ENCODE measurements at places on chromosomes 6 and 20.
A peak's percentile ranks its signal among the peaks of the same experiment; 100 is the strongest.

GRCh38 chr6:123226398-123226797, 230.4 kb downstream of the CLVS2 start:
- DNase-seq, result no peak

- no peak for DNase-seq
These were observed 166.3 kb downstream of the TBXT start for GRCh38 chr6:166001359-166001758.

GRCh38 chr20:59020938-59021551, 1.8 kb downstream of the TUBB1 start:
- DNase-seq, result no peak

GRCh38 chr6:115765966-115766365, 294.7 kb downstream of the FRK start:
- no peak for DNase-seq

DNA sequence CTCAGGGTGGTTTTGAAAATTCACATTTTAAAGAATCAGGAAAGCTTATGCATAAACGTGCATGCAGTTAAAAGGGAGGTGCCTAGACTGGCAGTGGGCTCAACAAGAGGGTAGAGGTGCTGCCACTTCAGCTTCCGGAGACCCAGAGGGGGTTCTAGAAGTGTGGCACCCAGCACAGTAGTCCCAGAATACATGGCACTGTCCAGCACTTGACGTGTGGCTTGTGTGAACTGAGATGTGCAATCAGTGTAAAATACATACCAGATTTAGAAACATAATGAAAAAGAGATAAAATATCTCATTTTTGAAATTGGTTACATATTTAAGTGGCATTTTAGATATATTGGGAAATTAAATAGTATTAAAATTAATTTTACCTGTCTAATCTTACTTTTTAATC, 89.3 kb downstream of the RIN2 start:
- DNase-seq, result no peak

DNA sequence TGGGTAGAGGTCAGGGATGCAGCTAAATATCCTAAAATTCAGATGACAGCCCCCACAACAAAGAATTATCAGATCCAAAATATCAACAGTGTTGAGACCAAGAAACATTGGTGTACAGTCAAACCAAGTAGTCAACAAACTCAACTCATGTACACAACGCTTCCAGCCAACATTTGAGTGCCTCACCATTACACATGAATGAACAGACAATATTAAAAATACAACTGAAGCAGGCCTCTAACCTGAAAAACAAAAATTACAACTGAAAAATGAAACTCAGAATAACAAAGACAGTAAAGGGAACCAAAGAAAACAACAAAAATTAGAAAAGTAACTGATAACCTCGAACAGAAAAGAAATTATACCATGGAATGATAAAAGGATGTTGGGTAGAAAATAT, 46.2 kb downstream of the HACE1 start:
- DNase-seq, result no peak

DNA sequence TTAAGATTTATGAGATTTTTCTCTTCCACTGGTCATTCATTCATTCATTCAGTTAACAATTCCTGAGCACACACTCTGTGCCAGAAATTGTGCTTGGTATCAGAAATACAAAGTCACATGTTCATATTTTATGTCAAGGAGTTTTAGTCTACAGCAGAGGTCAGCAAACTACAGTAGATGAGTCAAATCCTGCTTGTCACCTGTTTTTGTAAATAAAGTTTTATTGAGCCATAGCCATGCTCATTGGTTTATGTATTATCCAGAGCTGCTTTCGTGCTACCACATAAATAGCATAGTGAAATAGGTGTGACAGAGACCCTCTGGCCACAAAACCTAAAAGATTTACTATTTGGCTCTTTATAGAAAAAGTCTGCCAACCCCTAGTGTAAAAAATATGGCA, 46.8 kb downstream of the THEMIS start:
- DNase-seq, result no peak

- no peak for DNase-seq
These were observed 1.1 kb upstream of the TBC1D32 start for GRCh38 chr6:121335087-121336008.

DNA sequence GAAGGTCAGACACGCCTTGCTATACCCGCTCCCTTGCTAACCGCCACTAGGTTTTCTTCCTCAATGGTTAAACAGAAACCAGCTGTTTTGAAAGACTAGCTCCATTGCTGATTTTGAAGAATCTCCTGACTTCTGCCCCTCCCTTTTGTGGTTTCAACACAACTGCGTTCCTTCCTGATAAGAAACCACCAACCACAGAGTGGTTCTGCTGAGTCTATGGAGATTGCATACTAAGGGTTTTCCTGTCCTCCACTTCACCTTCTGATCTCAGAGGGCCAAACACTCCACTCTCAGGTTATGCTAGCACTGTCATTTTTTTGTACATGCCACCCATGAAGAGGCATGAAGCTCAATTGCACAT, 207.9 kb downstream of the MYLK4 start:
- peak; percentile 99 for DNase-seq

GRCh38 chr20:5767493-5768098, 17.4 kb downstream of the SHLD1 start:
- no peak for DNase-seq

GRCh38 chr6:75931011-75931680, 141.3 kb downstream of the IMPG1 start:
- DNase-seq, result no peak

- no peak for DNase-seq
These were observed 182.4 kb downstream of the KHDC1L start for GRCh38 chr6:73042892-73043291.

DNA sequence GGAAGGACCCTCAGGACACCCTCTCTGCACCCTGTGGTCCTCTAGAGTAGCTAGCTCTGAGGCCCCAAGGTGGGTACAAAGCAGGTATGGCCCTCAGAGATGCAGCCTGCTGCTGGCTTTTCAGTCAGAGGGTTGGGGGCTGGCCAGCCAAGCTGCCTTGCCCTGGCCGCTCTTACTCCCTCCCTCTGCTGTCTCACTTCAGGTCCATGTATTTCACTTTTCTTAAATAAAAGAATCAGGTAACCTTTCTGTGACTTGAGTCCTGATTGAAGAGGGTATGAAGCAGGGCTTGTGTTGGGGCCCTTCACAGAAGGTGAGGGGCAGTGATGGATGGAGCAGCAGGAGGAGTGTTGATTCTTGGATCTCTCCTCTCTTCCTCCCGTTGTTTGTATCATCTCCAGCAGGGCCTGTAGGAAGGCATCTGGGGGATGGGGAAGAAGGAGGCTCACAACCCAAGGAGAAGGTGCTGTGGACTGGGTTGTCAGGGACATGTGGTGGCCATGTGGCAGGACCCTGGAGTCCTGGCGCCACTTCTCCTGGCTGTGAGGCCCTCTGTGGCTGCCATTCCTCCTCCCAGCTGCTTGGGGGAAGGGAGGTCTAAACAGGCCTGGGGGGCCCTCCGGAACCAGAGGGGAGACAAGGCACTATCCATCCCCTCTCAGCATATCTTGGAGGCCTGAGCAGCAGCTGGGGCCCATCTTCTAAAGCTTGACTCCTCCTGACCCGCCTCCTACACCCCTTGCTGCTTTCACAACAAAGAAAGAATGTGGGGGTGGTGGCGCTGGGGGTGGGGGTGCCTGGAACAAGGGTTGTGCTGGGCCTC, 1.1 kb upstream of the PTK7 start:
- no peak for DNase-seq

GRCh38 chr20:63009045-63009961, 2.5 kb upstream of the BHLHE23 start:
- DNase-seq, result no peak

DNA sequence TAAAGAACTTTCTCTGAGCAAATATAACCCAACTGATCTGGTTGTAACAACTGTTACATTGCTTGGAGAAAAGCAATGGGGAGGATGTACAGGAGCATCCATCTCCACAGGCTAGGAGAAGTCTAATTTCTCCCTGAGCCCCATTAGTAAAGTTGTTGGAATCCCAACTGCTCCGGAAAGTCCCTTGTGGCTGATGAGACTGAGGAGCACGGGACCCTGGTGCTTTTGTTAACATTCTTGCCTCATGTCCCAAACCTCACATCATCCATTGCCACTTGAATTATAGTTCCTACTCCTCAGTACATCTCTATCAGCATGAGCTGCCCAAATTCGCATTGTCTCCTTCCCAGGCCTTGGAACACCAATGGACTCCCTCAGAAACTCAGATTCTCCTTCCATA, 260.6 kb upstream of the BMP2 start:
- DNase-seq, result no peak

GRCh38 chr6:11706171-11706570, 72.4 kb downstream of the ADTRP start:
- no peak for DNase-seq

- no peak for DNase-seq
These were observed 123.0 kb downstream of the PLCB1 start for GRCh38 chr20:8254911-8255582.

- no peak for DNase-seq
These were observed 2.6 kb upstream of the IPCEF1 start for GRCh38 chr6:154359161-154359574.

- DNase-seq, result peak; percentile 38
These were observed 152.3 kb downstream of the ZDHHC14 start for GRCh38 chr6:157533048-157533871.

- DNase-seq, result no peak
These were observed 47.5 kb downstream of the ADGRG6 start for GRCh38 chr6:142349215-142349823.

DNA sequence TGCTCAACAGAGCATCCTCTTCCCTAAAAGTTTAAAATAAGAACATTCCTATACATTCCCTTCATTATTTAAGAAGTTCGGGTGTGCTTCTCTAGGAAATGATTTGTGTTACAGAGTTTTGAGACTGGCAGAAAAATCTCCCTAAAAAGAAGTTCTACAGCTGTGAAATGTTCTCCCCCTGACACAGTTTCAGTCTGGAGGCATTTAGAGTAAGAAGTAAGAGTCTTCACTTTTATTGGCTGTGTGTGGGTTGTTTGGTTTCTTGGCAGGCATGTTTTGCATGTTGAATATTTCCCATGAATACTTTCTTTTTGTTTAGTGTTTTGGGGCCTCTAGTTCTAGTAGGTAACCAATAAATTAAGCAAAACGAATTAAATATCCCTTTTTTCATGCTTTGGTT, 195.9 kb downstream of the TENT5A start:
- DNase-seq, result no peak

DNA sequence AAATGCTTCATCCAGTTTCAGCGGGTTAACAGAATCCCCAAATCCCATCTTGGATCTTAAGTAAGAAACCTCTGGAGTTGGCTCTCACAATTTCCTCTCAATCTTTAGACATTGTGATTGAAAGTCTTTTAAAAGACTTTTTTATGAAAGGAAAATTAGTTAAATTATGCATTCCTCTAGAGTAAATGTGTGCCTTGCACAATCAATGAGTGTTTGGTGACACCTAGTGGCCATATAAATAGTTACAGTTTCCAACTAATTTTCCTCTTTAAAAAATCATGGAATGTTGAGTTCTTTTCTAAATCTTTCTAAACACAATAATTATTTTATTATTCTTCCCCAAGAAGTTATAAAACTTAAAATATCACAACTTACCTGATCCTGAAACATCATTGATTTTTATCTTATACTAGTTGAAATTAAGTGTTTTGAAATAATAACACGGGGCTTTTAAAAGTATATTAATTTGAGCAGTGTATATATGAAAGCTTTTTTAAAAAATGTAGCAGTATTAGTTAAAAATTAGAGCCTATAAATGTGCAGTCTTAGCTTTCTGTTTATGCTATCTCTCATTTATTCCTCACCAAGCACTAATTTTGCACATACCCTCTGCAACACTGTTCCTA, 66.4 kb downstream of the PKHD1 start:
- no peak for DNase-seq

- no peak for DNase-seq
These were observed 102.2 kb downstream of the SLC24A3 start for GRCh38 chr20:19314621-19315020.

DNA sequence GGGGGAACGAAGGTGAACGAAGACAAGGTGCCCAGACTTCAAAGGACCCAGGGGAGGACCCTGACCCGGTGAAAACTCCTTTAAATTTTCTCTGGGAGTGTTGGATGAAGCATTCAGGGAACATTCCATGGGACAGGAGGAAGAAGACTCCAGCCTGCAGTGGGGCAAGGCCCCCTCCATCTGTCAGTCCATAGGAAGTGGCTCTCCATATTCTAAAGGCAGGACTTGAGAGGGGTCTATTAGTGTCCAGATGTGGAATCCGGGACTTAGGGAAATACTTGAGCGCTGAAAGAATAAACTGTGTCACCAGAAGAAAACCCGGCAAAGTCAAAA, 3.2 kb upstream of the BPIFA2 start:
- DNase-seq, result no peak

- DNase-seq, result no peak
These were observed 91.9 kb downstream of the FAM217A start for GRCh38 chr6:3987053-3987452.

DNA sequence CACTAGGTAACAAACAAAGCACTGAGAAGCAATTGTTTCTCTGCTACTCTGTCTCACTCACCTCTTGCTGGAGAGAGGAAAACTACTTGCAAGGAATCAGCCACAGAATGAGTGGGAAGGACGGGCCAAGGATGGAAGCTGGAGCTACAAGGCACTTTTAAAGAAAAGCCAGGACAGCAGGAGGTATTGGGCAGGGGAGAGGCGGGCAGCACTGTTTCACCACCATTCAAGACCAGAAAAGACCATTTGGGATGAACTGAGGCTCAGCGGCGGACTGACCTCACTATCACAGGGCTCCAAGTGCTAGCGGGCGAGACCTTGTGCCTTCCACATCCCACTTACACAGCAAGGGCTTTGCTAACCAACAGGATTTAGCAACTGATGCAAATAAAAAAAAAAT, 137.4 kb downstream of the IPCEF1 start:
- no peak for DNase-seq

DNA sequence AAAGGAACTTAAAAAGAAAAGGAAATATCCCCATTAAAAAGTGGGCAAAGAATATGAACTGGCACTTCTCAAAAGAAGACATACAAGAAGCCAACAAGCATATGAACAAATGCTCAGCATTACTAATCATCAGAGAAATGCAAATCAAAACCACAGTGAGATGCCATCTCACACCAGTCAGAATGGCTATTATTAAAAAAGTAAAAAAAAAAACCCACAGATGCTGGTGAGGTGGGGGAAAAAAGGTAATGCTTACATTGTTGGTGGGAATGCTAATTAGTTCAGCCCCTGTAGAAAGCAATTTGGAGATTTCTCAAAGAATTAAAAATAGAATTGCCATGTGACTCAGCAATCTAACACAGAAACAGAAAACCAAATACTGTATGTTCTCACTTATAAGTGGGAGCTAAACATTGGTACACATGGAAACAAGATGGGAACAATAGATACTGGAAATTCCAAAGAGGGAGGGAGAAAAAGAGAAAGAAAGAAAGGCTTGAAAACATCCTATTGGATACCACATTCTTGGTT, 437.1 kb downstream of the GRIK2 start:
- no peak for DNase-seq

- DNase-seq, result peak; percentile 67
These were observed at the start of gene CENPW for GRCh38 chr6:126339796-126340609. CENPW (plus strand) TSS chr6:126340115; CDS start chr6:126340274, 159 bp downstream.

- DNase-seq, result no peak
These were observed 7.7 kb upstream of the TMEM181 start for GRCh38 chr6:158552055-158552795.

Measured in GF-D8 (cell line).